ENCODE measurements at places on chromosomes 16 and 17.

GRCh38 chr17:77271411-77271810 lies 130.6 kb downstream of the SEC14L1 start:
- DNase-seq, result no peak

DNA sequence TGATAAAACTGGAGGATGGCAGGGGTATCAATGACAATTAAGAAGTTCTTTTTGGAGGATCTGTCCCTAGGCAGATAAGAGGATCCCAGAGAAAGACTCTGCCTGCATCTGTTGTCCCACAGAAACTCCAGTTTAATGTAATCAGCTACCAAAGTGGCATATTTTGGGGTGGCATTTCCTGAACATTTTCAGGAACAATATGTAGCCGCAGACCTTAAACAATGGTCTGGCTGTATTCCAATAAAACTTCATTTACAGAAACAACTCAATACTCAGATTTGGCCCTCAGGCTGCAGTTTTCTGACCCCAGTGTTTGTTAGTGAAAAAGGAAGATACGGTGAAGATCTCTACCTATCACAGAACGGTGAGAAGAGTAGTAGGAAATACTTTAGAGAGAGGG lies 46.1 kb downstream of the KCNJ16 start:
- no peak for DNase-seq

DNA sequence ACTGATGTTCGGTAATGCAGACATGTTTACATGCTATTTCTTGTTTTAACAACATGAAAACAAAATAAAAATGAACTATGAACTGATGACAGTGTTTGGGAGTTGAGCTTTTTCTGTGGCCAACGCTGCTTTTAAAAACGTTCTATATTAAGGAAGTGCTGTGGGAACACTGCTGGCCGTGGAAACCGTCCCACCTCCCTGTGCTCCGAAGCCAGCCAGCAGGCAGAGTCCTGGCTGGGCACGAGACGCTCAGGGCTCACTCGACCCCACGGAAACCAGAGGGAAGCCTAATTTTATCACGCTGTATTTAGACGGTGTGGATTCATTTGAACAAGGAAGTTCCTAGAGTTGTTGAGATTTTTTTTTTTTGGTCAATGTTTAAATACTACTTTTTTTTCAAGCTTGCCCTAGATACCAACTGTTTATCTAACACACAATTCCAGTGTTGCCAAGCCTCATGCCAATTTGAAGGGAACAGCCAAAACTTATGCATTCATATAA lies 25.8 kb downstream of the ADCY9 start:
- no peak for DNase-seq

DNA sequence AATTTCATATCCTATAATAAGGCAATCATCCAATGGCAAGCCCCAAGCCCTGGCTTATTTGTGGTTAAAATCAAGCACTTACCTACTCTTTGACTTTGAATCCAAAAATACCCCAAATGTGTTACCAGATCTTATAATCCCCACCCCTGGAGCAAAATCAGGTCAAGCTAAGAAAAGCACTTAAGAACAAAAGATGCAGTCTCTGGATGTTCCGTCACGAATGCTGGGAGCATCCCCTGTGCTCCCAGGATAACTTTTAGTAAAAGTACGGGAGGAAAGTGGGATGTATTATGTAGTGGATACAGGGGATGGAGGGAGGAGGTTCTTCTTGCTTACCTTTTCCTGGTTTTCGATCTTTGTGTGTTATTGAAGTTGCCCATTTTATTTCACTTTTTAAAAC lies 29.5 kb downstream of the SHISA9 start:
- DNase-seq, result no peak

Data from NCI-H2081 treated with DMSO at 0.1 percent for 48 hours (cell line).